ENCODE measurements at places on chromosomes 5 and 9. TPM values are rescaled to one million over a fixed set of nuclear protein-coding genes. Genes with fewer than 3 reads are reported as not detected.
A peak's percentile ranks its signal among the peaks of the same experiment; 100 is the strongest.

DNA sequence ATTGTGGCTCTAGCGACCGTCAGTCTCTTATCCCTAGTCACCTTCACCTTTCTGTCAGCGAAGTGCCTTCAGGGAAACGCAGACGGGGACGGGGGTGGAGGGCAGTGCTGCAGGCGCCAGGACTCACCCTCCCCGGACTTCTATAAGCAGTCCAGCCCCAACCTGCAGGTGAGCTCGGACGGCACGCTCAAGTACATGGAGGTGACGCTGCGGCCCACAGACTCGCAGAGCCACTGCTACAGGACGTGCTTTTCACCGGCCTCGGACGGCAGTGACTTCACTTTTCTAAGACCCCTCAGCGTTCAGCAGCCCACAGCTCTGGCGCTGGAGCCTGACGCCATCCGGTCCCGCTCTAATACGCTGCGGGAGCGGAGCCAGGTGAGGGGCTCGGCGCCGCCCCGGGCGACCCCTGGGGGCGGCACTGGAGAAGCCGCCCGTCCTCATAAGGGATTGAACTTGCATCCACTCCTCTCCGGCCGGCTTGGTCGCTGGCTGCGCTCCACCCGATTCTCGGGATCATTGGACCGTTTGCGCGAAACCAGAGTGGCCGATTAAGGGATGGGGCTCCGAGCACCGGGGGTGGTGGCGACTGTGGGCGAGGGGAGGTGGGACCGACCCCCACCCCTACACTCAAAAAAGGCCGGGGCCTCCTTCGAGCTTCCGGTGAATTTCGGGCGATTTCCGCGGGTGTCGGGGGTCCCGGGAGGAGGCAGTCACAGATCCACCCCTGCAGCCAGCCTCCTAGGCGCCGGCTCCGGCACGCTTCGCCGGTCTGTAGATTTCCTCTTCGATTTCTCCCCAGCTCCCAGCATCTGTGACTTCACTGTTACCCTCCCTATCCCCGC lies 2.7 kb downstream of the PCDHGC5 start:
- no peak for DNase-seq

DNA sequence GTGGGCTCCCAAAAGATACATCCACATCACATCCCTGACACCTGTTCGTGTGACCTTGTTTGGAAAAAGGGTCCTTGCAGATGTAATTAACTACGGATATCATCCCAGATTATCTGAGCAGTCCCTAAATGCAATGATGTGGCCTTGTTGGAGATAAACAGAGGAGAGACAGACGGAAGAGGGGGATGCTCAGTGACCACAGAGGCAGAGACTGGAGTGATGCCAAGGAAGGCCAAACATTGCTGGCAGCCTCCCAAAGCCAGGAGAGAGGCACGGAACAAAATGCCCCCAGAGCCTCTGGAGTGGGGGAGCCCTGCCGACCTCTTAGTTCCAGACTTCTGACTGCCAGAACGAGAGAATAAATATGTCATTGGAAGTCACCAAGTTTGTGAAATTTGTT lies 15.0 kb upstream of the VAV2 start:
- no peak for DNase-seq

CCDC152 gene
- not detected for total RNA-seq

- DNase-seq: no peak
Observed at GRCh38 chr5:53041071-53041692, 52.0 kb downstream of the ITGA2 start.

DNA sequence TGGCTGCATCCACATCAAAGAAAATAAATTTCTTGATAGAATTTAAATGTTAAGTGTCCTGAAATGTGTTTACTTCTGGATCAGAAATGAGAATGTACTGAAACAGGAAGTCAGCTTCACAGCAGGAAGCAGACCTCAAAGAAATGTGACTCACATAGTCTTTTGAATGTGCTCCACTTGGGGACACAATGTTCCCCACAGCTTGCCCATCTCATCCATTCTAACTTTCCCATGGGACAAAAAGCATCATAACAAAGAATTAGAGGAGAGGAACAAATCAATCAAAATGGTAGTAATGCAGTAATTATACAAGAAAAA lies 85.7 kb downstream of the GRAMD2B start:
- no peak for DNase-seq

DNA sequence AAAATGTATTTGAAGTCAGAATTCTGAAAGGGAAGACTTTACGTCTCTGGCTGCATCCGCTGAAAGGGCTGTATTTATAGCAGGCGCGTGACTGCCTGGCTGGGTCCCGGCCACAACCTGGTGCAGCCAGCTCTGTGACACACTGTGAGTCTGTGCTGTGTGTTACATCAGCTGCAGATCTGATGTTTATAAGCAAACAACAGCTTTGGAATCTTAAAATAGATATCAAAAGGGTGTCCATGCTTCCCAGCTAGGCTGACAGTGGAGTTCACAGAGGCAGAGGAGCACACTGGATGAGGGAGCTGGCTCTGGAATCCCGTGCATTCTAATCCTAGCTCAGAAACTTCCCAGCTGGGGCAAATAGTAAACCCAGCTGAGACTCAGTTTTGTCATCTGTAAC lies 433.4 kb upstream of the BRINP1 start:
- peak; percentile 44 for DNase-seq

DNA sequence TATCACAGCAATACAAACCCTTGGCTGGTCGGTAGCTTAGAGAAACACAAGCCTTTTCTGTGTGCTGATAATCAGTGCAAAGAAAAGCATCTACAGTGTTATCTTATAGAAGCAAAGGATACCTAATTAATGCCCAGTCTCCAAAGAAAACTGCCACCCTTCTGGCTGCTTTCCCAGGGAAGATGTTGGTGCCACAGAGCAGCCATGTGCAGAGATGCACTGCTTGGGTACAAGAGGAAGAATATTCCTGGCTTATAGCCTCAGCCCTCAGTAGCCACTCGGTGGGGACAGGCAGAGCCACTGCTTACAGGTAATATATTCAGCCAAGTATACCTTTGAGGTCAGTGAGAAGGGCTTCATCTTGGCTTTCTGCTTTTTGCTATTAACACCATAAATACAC lies 185.3 kb downstream of the PCSK1 start:
- no peak for DNase-seq

PAPPA gene
- 3.2 TPM for total RNA-seq

GRCh38 chr9:26891726-26892125 lies 876 bp downstream of the CAAP1 start:
- DNase-seq: no peak

CATSPER3 gene
- total RNA-seq: 1.1 TPM

DNA sequence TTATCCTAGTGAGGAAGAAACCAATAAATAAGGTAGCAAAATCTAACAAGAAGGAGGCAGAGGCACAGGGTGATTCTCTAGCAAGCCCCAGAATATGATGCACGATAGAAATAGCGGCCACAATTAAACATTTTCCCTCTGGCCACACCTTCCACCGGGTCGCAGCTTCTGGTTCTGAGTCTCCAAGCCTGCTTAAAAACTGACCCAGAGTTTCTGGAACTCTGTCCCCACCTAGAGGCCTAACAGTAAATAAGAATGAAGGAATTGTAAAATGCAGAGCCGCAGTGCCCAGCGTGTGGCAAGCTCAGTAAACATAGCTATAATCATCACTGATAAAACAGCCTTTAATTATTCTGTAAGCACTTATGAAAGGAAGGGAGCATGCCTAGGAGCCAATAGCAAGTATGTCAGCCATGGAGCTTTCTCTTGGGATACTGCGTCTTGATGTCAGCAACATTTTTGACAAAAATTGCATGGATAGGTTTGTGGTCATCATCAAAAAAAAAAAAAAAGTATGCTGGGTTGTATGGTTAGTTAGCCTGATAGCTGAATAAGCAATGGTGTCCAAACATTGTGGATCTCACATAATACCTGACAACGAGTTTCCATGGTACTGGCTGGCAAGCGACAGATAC lies 465.5 kb downstream of the DNAH5 start:
- DNase-seq: no peak

- DNase-seq: no peak
Observed at GRCh38 chr9:89079391-89079790, 88.1 kb downstream of the S1PR3 start.

CHMP5 gene
- 49.4 TPM for total RNA-seq

CNTFR gene
- 28.9 TPM for total RNA-seq

DNA sequence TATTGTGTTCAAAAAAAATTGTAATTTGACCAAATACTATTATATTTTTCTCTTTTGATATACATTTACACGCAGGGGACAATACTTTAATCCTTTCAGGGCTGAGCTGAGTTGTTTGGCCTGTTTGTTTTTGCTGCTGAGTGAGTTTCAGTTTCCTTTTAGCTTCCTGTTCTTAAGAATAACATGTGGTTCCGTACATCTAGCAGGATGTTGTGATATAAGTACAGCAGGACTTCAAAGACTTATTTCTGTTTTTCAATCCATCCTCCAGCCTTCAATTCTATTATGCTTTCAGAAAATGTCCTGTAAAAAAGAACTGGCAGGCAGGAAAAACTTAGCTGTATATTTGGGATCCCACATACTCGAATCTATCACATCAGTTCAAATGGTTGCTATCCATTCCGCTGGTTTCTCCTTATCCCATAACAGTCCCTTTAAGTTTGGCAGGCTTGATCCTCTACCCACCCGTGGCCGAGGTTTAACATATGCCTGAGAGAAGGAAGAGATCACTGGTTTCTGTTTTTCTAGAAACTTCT lies 1037.3 kb upstream of the ACO1 start:
- no peak for DNase-seq

PCDHA7 gene
- total RNA-seq: 4.2 TPM

GRCh38 chr5:54689411-54690251 lies 172.1 kb downstream of the SNX18 start:
- DNase-seq: no peak

PPIC gene
- total RNA-seq: 44.8 TPM

PCDHB14 gene
- 7.1 TPM for total RNA-seq

GRCh38 chr9:127241354-127241753 lies 23.2 kb upstream of the GARNL3 start:
- no peak for DNase-seq

GRCh38 chr5:6752782-6753181 lies 39.5 kb downstream of the TENT4A start:
- no peak for DNase-seq

DNA sequence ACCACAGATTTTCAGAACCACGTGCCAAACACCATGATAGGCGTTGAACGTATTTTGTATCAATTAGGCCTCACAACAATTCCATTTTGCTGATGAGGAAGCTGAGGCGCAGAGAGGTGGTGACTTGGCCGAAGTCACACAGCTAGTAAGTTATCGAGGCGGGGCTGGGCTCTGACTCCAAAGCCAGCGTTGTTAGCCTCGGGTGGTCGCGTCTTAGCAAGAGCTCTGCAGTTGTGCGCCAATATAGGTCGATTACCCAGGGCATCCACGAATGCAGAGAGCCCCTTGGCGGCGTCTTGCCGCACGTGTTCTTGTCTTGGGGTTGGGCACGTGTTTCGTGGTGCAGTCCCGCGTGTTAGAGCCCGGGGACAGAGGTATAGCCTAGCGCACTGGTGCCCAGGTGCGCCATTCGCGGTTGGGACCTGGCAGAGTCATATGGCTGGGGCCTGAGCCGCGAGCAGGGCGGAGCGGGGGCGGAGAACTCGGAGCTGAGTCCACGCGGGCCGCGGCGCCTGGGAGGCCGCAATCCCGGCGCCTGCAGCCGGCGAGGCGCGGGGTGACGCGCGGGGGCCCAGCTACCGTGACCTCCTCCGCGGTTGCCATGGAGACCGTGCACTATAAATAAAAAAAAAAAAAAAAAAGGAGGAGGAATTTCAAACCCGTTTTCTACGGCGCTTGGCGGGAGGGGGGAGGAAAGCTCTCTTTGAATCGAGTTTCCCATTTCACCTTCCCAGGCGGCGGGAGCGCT lies 62.3 kb downstream of the CXXC5 start:
- DNase-seq: peak; percentile 62
